ENCODE measurements at places on chromosomes 16 and 17.
A peak's percentile ranks its signal among the peaks of the same experiment; 100 is the strongest.

GRCh38 chr17:33050611-33051140, 59.0 kb downstream of the SPACA3 start:
- no peaks in the 10 kb centered on the region for H3K27me3 ChIP-seq
- H3K36me3 ChIP-seq: no peaks in the 10 kb centered on the region
- no peak overlapping the region for H3K4me3 ChIP-seq
- no peak overlapping the region for H3K27ac ChIP-seq
- H3K4me1 ChIP-seq: no peaks in the 10 kb centered on the region
- no peak for DNase-seq

DNA sequence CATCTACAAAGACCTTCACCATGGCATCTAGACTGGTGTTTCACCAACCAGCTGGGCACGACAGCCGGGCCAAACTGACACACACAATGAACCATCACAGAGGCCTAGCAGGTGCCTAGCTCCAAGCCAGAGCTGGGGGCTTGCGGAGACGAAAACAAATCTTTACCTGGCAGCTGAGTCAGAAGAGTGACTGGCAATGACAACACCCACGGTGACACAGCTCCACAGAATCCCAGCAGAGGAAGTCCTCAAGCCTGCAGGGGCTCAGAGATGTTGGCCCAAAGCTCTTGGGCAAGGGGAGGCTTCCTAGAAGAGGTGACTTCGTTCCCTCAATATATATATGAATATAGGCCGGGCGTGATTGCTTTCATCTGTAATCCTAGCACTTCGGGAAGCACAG, 5.1 kb downstream of the MMP25 start:
- H3K4me3 ChIP-seq: no peak overlapping the region
- DNase-seq: no peak
- no peaks in the 10 kb centered on the region for H3K4me1 ChIP-seq
- H3K27ac ChIP-seq: no peak overlapping the region
- H3K36me3 ChIP-seq: 0 out of 2 replicates have a peak, but pooled peaks cover 3% of the 10 kb centered on the region

DNA sequence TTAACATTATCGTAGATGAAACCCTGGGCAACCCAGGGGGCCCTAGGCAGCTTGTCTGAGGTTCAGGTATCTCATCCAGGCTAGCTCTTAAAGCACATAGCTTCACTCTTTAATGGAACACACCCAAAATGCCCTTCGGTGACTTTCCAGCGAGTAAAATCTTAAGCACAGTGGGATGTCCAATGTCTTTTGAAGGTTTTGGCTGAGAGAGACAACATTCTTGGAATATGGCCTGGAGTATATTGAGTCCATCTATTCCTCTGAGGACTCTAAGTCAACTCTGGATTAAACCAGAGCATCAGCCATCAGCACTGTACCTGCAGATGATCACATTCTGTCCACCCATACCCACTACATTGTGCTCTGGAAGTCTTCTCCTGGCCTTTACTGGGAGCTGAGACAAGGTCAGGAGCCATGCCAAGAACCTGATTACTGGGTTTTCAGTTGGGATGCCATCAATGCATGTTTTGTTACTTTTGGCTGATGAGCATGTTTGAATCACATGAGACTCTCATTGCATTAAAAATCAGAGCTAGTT, 63.4 kb upstream of the CDH11 start:
- H3K27me3 ChIP-seq: no peaks in the 10 kb centered on the region
- no peak overlapping the region for H3K4me3 ChIP-seq

DNA sequence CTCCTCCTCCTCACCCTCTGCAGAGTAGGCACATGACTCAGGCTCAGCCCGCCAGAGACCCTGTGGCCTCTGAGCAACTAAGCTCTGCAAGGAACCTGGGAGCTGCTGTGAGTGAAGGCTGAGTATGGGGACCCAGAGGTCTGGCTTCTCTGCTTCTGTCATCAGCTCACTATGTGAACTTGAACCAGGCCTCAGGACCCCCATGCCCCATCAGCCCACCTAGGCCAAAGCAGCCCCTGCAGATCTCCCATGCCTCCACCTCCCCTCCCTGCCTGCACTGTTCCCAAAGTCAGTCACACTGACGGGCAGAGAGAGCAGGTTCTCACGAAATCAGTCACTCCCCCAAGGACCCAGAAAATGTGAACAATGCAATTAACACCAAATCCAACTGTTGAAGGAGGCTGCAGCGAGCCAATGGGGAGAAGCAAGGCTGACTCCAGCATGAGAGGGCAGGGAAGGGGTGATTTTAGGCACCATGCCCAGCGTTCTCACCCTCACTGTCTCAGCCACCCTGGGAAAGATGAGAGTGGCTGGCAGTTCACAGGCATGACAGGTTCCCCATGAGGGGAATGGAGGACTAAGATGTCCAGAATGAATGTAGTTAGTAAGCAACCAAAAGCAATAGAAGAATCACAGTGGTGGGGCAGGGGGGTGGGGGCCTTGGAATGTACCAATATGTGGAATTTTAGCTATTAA, 60.6 kb downstream of the BEAN1 start:
- no peaks in the 10 kb centered on the region for H3K4me1 ChIP-seq
- DNase-seq: no peak
- H3K36me3 ChIP-seq: no peaks in the 10 kb centered on the region
- no peak overlapping the region for H3K27ac ChIP-seq

DNA sequence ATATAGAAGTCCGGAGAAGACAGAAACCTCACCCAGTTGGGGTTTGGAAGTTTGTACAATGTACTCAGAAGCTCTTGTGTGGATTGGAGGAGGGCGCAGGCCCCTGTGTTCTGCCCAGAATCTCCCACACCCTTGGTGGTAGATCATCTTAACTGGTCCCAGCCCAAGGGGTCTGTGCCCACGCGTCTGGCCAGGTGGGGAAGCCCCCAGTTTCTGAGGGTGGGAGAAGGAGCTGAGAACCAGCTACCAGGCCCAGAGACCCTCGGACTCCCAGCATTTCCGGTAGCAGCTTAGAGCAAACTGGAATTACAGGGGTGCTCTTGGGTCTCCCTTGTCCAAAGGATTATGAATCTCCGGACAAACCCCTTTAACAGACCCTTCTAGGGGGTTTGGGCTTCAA, 2.3 kb upstream of the PPP1R9B start:
- no peak overlapping the region for H3K27ac ChIP-seq
- no peak for DNase-seq
- H3K36me3 ChIP-seq: no peaks in the 10 kb centered on the region
- H3K4me3 ChIP-seq: no peak overlapping the region

GRCh38 chr16:13229039-13229438, 327.6 kb downstream of the SHISA9 start:
- DNase-seq: no peak
- H3K4me1 ChIP-seq: peaks cover 8% of the 10 kb centered on the region
- no peaks in the 10 kb centered on the region for H3K36me3 ChIP-seq
- no peak overlapping the region for H3K4me3 ChIP-seq
- H3K27me3 ChIP-seq: no peaks in the 10 kb centered on the region

DNA sequence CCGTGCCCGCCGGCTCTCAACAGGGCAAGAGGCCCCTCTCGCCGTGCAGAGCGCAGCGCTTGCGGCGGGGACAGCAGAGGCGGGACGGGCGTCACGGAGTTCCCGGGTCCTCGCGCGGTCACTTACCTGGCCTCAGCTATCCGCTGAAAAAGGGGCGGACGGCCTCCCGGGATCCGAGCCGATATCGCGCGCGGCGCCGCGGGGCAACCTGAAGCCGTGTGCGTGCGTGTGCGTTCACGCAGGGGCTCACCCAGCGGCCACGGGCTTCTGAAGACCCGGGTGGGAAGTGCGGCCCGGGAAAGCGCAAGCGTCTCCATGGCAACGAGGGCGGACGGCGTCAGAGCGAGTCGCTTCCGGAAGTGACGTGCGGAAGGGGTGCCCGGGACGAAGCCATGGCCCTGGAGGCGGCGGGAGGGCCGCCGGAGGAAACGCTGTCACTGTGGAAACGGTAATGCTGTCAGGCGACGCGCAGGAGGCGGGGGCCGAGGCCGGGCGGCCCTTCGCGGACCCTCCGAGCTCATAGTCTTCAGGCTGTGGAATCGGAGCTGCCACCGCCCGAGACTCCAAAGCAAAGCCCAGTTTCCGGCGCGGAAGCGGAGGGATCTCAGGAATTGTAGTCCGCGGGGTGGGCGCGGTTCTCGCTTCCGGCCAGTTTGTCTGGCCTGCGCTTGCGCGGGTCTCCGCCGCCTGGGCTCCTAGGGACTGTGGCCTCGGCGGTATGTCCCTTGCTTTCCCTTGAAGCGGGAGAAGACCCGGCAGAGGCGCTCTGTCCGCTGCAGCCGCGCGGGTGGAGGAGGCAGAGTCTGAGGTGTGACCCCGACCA, at the start of gene ENDOV:
Gene ENDOV, plus strand, starts transcription at position 365 of the 823 bp plus-strand sequence. Its CDS starts 28 bp downstream, at position 393.
- no peak within 1 kb of the TSS for H3K27ac ChIP-seq
- DNase-seq: peak; percentile 63
- H3K4me3 ChIP-seq: peak within 1 kb of the TSS; percentile 92
- H3K36me3 ChIP-seq: no peaks in the 10 kb centered on the region
